Pancreas (tissue), 10 donors: ENCODE measurements at places on chromosomes 3 and 15.

GRCh38 chr3:49456466-49456865 lies 13.6 kb upstream of the DAG1 start:
- DNase-seq, result no peak

DNA sequence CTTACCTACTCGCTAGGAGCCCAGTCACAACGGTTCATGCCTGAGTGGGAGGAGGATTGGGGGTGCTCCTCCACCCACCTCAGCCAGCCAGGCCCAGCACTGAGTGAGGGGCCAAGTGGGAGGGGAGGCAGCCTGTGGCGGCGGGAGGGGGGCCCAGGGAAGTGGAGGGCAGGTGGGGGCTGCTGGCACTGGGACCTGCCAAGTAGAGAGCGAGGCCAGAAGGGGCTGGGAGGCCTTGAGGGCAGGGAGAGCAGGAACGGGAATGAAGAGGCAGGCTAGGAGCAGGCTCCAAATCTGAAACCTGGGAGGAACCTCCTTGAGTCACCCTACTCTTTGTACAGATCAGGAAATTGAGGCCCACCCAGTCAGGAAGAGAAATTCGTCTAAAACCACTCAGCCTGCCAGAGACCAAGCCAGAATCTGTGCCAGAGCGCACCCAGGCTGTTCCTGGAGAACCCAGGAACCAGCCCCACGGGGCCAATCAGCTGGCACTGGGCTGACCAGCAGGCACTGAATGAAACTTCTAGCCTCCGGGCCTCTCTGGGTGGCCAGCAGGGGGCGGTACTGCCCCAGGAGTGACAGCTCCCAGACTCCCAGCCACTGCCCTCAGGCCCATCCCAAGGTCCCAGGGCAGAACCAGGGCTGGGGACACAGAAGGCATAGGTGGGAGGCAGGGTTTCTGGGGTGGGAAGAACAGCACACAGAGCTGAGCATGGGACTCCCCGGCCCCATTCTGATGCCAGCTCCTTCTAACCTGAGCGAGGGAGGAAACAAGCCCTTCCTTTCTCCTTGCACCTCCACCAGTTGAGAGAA lies 14.8 kb upstream of the CYP11A1 start:
- DNase-seq, result peak; percentile 82

DNA sequence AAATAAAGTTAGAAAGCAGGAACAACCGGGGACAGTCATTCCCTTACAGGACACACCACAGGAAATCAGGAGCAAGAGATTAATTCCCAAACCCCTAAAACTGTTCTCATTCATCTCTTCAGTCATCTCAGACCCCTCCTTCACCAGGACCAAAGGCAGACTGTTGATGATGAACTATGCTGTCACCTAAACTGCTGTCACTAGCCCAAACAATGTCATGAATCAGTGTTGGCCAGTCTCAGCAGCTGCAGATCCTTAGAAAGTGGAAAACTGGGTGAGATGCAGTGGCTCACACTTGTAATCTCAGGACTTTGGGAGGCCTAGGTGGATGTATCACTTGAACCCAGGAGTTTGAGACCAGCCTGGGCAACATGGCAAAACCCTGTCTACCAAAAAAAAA lies 909.6 kb downstream of the ROBO1 start:
- DNase-seq, result no peak

- no peak for DNase-seq
Observed at GRCh38 chr3:120743556-120744195, 1.1 kb downstream of the GTF2E1 start.

- no peak for DNase-seq
Observed at GRCh38 chr3:189557824-189558223, 73.4 kb upstream of the TP63 start.

- DNase-seq, result no peak
Observed at GRCh38 chr15:62896380-62896866, 146.1 kb upstream of the TPM1 start.

DNA sequence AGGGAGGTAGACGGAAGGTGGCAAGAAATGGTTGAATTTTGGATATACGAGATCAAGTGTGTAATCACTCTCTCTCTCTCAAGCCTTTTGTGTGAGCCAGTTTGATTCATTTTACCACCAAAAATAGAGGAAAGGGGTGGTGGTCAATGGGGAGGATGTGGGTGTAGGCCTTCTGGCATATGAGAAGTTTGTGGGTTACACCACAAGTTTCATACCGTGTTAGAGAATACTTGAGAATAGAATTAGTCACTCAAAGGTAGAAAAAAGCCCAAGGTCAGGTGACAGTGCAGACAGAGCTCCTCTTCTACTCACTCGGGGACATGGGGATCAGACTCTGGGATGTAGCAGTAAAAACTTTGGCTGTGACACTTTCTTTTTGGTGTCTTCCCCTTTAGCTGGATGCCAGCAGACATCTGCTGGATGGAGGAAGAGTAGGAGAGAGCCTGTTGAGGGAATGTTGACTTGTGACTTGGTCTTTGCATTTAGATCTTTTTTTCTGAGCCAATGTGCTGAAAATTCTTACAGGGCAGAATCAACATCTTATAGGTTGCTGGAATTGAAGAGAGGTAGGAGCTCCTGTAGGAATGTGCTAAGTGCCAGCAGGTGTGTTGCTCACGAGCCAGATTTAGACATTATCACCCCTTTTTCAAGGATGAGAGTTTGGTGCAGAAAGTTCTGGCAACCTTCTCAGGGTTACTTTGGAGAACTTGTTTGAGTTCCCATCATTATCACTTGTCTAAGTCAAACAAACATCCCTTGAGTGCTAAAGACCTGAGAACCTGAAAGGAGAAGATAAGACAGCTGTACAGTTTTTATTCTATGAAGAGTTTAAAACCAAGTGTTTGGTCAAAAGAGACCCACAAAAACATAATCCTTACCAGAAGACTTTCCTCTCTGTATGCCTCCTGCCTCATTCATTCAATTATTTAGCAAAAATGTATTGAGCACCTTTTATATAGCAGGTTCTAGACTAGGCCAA lies 43.9 kb upstream of the RYK start:
- DNase-seq, result no peak

GRCh38 chr3:195865752-195866151 lies 42.6 kb downstream of the TNK2 start:
- no peak for DNase-seq

DNA sequence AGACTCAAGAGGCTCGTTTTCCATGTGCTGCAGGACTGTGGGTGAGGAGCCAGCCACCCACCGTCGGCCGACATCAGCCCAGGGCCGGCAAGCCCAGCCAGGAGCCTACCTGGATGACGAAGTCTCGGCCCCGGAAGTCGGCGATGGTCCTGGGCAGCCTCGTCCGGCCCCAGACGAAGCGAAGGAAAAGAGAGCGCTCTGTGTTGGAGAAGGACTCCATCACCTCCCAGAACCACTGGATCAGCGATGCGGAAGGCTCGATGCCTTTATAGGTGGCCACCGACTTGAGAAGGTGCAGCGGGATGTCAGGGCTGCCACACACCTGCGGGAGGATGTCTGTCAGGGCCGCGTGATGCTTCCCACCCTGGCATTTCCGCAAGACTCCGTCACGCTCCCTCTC lies 13.8 kb upstream of the OCA2 start:
- no peak for DNase-seq

DNA sequence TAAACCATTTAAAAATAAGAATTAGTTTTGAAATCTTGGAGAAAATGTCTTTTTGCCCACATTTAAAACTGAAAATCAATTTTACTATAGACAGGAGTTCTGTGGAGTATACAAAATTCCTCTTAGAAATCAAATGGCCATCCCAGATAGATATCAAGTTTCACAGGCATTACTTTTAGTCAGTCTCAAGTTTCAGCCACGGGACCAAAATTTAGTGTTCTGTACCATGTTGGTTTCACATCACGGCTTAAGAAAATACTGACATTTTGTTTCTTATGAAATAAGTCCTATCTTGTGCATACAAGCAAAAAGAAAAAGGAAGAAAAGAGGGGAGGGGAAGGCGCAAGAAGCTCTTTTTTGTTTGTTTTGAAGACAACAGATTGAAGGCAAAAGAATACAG lies 45.7 kb downstream of the EIF2AK4 start:
- DNase-seq, result no peak

GRCh38 chr3:45567730-45568172 lies 26.8 kb upstream of the LIMD1 start:
- peak; percentile 41 for DNase-seq

DNA sequence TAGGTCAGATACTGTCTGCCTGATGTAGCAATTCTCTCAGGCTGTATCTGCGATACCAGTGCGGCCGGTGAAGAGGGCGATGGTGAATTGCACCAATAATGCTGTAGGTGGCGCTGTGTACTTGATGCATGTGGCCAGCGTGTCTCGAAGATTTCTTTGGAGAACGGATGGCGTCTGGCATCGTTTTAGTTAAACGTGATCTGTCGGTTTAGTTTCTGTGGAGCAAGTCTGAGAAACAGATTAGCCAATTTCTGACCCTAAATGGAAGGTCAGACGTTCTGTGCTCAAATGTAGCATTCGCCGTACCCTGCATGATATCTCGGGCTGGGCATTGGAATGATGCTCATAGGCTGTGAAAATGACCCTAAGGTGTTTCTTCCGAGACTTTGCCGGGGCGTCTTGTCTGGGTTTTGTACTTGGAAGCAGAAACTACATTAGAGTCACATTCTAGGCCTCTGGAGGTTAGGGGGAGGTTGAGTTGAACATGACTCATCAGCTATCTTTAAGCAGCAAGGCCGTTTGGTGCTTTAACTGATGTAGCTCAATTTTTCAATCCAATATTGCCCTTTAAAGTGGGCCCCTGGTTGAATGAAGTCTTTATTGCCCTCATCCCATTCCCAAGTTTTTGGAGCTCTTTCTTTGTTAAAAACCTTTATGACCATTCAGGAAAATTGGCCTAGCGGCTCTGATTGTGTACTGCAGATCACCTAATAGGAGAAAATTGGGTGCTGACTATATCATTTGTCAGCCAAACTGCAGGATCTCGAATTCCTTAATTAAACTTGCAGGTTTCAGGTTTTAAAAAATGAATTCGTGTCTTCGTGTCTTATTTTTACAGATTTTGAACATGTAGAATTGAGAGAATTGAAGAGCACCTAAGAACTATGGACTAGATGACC lies 80.0 kb downstream of the SQOR start:
- DNase-seq, result peak; percentile 31

GRCh38 chr15:31843426-31844055 lies 186.8 kb upstream of the CHRNA7 start:
- no peak for DNase-seq

DNA sequence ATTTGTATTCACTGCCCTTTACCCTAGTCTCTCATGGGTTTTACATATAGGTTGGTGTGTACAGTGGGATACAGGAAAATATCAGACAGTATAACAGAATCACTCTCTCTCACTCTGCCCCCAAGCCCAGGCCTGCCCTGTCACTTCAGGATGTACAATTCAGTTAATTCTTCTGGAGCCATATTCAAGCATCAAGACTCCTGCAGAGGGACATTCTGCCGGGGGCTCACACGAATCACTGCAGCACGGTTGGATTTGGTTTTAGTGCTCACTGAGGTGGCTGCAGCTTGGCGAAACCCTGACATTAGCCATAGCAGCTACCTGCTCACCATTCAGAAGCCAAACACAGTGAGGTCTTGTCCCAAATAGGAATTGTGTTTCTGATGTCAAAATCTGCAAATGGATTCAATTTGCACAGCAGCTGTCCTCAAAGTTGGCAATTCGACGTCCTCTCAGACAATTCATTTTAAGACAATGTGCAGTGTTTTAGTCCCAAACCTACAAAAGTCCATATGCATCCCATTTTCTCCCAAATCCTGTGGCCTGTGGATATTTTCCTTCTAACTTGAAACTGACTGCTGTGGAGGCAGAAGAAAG lies 82.9 kb downstream of the CHSY1 start:
- DNase-seq, result no peak

DNA sequence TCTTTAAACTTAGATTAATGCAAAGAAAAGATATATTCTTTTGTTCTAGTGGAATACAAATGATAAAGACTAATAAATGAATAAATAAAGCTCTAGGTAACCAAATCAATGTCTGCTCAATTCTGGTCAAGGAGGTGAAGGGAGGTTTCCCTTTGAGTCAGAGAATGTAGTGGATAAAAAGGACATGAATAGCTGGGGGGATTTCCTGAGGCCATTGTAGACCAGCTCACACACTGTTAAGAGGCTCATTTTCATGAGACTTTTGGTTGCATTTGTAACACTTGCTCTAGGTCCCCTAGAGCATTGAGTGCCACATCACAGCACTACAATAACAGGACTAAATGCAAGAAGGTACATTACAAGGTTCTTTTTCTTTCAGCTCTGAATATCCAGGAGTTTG lies 170.7 kb downstream of the TIGIT start:
- no peak for DNase-seq

GRCh38 chr15:79702621-79703020 lies 194.2 kb downstream of the MTHFS start:
- DNase-seq, result no peak

DNA sequence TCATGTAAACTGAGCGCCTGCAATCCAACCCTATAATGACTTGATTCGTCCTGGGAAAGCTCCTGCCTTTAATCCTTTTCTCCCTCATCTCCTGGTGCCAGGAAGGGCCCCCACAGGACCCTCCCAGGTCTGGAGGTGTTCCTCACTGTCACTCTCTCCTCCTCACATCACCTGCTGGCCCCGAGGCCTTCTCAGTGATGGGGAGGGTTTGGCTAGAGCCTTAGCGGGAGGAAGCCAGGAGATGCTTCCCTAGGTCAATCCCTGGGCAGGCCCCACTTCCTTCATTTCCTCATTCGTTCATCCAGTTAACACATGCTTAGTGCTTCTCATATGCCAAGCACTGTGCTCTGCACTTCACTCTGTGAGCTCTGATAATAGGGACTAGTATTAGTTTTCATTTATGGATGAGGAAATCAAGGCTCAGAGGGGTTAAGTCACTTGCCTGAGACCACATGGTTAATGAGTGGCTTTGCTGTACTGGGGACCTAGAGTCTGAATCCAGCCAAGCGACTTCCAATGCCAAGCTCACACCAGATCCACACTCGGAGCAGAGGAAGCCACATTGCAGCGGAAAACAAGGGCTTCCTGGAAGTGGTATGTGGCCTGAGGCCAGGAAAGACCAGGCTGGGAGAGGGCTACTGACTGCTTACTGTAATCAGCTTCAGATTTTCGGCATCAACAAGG lies 50.3 kb upstream of the CHRNB4 start:
- no peak for DNase-seq

- no peak for DNase-seq
Observed at GRCh38 chr3:88795503-88795902, 311.9 kb upstream of the EPHA3 start.
